ENCODE measurements at places on chromosomes 12 and 14.

DNA sequence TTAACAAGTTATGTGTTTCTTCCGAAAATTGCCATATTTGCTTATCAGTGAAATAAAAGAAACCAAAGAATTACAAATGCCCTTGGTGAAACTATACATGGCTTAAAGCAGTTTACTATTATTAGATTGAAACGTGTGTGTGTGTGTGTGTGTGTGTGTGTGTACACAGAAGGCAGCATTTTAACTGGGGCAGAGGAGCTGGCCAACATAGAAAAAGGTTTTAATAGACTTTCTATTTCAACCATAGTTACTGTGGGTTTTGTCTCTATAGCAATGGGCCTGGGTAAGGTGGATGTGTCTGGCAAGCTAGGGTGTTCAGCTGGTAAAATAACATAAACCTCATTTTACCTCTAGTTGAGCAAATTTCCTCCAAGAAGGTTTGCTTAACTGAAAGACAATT is 6.5 kb downstream of the PRICKLE1 start:
- no peak for DNase-seq

DNA sequence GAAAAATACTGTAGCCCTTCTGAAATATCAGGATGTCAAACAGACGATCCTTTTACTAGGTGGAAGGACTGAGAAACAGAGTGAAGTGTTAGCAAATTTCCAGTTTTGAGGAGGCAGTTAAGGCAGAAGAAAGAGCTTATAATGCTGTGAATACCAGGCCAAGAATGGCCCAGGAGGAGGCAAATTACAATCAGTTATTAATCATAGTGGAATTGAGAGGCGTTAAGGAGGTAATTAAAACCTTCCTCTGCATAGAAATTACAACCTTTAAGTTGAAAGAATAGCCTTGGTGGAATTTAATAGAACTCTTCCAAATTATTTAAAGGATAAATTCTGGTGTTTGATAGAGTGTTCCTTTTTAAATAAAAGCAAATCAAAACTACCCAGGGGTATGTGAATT is 590.9 kb upstream of the SEL1L start:
- DNase-seq: no peak

DNA sequence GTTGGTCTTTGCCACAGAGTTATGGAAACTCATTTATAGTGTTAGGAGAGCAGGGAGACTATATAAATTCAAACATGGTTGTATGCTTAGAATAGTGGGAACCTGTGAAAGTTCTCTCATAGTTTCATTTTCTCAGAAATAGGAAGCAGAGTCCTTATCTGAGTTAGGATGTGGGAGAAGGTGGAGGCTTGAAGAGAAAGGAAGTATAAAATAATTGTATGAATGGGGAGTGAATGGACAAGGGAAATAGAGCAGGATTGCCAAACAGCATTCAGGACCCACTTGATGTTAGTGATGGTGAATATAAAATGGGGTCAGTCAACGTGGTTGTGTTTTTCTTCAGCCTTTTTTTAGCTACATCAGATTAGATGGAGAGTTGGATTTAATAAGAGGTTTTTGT is 34.0 kb upstream of the TPH2 start:
- DNase-seq: no peak

DNA sequence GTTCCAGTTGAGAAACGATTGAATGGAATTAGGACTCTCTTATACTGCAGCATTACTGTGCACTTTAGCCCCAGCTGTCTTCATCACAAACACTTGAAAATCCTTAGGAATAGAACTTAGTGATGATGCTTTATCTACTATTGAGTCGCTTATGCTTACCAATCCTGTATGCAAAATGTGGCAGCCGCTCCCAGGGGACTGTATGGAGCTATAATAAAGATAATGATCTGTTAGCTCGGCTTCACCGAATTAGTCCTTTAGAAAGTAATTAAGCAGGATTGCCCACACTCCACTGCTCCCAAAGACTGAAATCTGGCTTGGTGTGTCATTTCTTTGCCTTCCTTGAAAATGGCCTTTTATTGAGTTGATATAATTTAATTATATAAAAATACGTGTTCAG is 10.6 kb downstream of the EML1 start:
- DNase-seq: no peak

GRCh38 chr12:70508178-70508577 is 129.1 kb downstream of the PTPRB start:
- no peak for DNase-seq

DNA sequence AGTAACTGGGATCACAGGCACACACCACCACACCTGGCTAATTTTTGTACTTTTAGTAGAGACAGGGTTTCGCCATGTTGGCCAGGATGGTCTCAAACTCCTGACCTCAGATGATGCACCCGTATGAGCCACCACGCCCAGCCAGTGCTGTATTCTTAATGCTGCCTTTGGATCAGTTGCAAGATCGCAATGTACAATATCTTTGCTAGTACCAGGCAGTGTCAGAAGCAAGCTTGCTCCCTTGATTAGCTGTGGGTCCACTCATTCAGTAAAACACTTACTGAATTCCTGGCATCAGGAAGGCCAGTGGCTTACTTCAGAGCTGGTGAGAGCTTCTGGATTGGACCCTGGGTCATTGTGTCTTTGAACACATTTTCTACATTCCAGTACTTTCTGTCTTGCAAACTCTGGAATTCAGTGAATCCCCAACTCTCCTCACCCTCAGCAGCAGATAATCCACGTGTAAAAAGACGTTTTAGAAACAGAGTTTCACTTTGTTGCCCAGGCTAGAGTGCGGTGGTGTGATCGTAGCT is 1183.7 kb downstream of the AACS start:
- no peak for DNase-seq

DNA sequence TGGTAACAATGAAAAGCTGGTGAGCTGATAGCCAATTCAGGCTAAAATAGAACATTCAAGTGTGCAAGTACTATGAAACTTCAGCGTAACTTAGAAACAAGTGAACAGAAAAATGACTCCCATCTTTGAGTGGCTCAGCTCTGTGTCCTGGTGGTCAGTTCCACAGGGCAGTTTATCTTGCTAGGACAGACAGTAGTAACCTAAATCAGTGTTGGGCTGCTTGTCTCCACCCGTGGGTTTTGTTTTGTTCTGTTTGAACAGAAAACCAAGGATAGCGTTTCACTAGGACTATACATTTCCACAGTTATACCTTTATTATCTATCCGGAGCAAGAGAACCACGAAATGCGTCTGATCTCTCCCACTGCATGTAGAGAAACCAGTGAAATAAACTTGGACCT is 467.8 kb downstream of the EGLN3 start:
- no peak for DNase-seq

DNA sequence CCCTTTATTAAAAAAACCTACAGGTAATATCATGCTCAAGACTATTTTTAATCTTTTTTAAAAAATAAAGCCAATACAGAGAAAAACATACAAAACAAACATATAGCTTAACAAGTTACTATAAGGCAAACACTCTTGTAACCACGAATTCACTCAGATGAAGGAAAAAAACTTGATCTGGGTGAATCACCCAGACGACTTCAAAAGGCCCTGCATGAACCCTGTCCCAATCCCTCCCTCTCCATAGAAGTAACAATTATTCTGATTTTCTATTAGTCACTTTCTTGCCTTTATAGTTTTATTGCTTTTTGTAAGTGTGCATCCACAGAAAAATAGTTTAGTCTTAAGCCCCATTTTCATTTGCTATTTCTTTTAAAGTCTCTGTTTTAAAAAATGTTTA is 72.6 kb downstream of the LRP6 start:
- no peak for DNase-seq

GRCh38 chr14:91893669-91894068 is 26.3 kb upstream of the TC2N start:
- no peak for DNase-seq

- DNase-seq: no peak
These were observed 368.7 kb downstream of the TMEM132D start for GRCh38 chr12:129534966-129535750.

- DNase-seq: no peak
These were observed 329.0 kb upstream of the SFSWAP start for GRCh38 chr12:131381716-131382430.

- DNase-seq: no peak
These were observed 706.0 kb downstream of the MED13L start for GRCh38 chr12:115571446-115571845.

GRCh38 chr12:84644908-84645307 is 267.7 kb downstream of the SLC6A15 start:
- DNase-seq: no peak

DNA sequence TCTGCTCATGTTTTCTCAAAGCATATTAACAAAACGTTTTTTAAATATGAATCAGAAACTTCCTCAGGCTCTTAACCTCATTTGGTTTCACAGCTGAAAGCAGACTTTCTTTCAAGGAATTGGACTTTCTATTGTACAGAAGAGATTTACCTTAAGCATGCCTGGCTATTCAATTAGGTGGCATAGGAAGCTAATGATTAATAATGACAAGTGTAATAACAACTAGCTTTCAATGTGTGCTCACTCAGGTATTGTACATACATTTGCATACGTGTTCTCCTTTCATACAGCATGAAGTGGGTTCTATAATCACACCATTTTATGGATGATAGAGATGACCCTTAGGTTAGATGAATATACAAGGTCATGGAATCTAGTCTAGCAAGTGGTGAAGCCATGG is 115.7 kb downstream of the ANO6 start:
- no peak for DNase-seq

DNA sequence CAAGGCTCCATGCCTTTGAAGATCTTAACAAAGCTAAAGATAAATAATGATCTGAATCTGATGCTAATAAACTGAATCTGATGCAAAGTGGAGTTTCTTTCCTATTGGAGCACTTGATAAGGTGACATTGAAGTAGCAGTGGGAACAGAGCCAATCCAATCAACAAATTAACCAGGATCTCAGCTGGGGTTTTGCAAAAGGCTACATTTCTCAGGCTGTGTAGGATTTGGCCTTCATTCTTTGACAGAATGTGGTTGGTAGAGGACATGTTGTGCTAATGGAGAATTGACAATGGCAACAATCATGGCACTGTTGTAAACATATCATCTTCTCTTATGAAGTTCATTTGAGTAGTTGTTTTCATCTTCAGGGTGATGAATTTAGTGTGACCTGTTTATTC is 164.9 kb downstream of the CCDC91 start:
- no peak for DNase-seq

DNA sequence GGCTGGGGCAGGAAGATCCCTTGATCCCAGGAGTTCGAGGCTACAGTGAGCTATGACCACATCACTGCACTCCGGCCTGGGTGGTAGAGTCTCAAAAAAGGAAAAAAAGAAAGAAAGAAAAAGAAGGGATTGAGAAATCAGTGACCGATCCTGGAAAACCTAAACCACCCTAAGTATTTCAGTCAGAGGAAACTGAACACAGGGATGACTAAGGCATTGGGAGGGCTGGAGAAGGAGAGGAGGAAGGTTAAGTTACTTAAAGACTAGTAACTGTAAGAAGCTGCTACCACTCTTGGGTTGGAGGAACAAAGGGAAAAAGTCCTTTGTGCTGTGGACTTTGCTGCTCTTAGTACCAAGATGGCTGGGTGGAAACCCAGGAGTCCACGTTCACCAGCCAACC is 10.6 kb downstream of the HHIPL1 start:
- DNase-seq: no peak

DNA sequence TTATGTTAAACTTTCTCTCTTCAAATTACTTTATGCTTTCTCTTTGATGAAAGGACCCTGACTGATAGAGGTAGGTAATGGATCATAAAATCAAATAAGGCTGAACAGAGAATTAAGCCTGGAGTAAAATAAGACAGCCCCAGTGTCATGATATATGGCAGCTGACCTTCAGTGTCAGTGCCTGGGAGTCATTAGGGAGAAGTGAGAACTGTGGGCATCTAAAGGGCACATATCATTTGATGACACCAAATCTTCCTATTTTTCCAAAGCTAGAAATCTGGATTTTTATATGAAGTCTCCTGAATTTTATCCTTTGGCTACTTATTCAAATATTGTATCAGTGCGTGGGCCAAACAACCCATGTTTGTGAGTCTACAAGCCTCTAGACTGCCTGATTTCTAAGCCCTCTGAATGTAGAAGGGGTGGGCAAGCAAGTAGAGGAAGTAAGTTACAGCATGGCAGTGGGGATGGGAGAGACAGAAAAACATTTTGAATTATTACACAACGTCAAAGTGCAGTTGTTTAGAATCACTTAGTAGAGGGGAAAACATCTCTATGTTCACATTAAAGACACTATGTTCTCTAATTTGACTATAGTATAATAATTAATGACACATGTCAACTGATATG is 10.0 kb downstream of the SLC39A9 start:
- DNase-seq: no peak

GRCh38 chr12:10582704-10583103 is 30.7 kb downstream of the MAGOHB start:
- DNase-seq: no peak

DNA sequence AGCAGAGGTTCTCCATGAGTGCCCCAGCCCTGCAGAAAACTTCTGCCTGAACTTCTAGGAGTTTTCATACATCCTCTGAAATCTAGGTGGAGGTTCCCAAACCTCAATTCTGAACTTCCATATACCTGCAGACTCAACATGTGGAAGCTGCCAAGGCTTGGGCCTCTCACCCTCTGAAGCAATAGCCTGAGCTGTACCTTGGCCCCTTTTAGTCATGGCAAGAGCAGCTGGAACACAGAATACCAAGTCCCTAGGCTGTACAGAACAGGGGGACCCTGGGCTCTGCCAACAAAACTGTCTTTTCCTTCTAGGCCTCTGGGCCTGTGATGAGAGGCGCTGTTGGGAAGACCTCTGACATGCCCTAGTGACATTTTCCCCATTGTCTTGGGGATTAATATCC is 494.3 kb upstream of the FOXG1 start:
- DNase-seq: no peak

GRCh38 chr12:132218527-132218875 is 74.2 kb downstream of the NOC4L start:
- DNase-seq: no peak

GRCh38 chr14:22472935-22473854 is 115.8 kb downstream of the DAD1 start:
- DNase-seq: no peak

DNA sequence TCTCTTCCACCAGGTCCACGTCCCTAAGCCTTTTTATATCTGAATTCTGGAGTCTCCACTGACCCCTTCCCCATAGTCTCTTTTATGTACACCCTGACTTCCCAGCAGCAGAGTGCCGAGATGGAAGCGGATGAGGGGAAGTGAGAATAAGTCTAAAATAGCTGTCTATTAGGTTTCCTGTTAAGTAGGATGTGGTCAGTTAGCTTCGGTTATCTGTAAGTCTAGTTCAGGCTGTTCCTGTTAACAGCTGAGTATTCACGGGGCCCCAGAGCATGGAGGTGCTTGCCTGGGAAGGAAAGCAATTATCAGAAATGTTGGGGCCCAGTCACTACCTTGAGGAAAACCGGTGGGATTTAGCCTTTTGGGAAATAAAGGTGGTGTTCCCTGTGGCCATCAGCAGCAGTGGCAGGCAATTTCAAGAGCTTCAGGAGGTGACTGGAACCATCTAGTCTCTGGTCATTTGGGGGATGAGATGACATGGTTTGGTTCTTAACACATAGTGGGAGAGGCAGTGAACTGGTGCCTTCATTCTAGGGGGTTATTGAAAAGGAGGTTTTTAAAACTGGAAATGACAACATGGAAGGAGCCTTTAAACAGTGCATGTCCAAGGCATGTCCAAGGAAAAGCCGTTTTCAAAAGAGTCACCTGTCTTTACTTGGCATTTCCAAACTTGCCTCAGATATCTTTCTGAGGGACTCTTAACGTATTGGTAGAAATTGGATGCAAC is 21.8 kb downstream of the CHST11 start:
- DNase-seq: no peak

- DNase-seq: no peak
These were observed 6.9 kb upstream of the IGF1 start for GRCh38 chr12:102487226-102487625.

GRCh38 chr12:6887460-6887859 is 14.4 kb upstream of the SPSB2 start:
- DNase-seq: no peak

GRCh38 chr14:61718039-61718438 is 22.7 kb downstream of the HIF1A start:
- DNase-seq: no peak

Data from aorta (tissue), 5 donors.